ENCODE measurements at places on chromosomes 5 and 9.

- no peak for DNase-seq
Measured at GRCh38 chr5:131185523-131186104, 14.9 kb downstream of the LYRM7 start.

DNA sequence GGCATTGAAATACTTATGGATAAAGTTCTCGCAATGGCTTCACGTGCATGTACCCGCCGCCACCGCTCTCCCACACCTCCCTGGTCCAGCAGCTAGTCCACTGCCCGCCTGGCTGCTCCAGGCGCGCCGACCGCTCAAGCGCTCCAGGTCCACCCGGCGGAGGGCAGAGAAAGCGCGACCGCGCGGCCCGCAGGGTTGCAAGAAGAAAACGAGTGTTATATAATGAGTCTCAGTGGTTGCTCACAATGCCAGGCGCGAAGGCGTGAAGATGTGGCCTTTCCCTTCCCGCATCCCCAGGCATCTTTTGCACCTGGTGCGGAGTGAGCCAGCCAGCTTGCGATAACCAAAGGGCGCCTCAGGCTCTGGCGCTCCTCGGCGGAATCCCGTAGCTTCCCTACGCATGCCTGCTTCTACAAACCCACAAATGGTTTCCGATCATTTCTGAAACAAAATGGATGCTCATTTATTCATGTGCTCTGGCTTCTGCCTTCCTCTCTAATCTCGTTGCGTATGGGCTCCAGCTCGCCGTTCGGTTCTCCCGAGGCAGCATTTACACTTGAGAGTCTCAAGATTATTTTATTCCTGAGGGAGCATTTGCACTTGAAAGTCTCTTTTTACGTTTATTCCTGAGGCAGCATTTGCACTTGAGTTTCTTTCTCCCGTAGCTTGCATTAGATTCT is 25.7 kb downstream of the CDKN2A start:
- no peak for DNase-seq

DNA sequence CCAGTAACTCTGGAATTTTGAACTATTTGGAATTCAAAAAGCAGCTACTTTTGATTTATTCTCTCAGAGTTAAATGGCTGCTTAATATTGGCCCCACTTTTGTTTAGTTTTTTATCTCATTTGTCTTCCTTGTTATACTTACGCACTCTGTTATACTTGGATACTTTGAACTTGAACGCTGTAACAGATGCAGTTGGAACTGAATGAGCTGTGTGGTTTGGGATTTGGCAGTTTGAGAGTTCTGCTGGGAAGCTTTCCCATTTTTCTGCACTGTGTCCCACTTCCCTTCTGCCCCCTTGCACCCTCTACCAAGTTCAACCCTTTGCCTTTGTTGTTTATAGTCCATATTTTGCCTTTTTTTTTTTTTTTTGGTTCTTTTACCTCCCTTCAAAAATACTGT is 3.8 kb downstream of the RHOBTB3 start:
- no peak for DNase-seq

GRCh38 chr9:77176686-77177142 is 620 bp upstream of the VPS13A start:
- no peak for DNase-seq

GRCh38 chr5:82045554-82046275 is 73.9 kb downstream of the ATG10 start:
- no peak for DNase-seq

GRCh38 chr5:147170603-147171002 is 64.2 kb upstream of the STK32A start:
- no peak for DNase-seq

DNA sequence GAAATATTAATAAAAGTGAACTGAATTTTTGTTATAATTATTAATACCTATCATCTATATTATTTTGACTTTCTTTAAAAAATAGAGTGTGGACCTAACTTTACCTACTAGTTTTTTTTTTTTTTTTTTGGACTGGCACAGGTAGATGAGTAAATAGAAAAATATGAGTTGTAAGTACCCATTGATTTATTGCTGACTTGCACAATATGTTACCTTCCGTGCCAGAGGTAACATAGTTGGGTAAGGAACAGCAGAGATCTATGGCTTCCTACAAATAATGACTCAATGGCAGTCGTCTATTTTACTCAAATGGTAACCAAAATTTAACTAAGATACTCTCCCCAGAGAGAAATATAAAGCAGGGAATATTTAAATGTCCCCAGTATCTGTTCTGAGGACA is 1212.8 kb downstream of the PTPRD start:
- no peak for DNase-seq

Data from GM18507 (cell line).